NCI-H1417 (cell line): ENCODE measurements at places on chromosomes 3 and 15.

DNA sequence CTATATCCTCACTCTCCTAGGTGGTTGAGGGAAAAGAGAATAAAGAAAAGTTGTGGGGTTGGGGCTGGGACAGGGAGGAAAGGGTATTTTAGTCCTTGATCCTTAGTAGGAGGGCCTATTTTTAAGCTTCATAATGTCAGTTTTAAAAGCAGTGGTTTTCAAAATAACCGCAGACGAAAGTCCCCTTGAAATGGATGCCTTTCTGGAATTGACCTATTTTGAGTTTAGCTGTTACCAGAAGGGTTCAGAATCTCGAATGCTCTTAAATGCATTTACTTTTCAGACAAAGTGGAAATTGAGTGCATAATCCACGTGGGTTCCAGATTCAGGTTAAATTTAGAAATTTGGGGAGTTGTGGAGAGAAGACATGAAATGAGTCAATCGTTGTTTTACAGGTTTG is 16.6 kb downstream of the MAP2K1 start:
- DNase-seq: no peak

- DNase-seq: peak; percentile 3
Observed at GRCh38 chr3:66014056-66014455, 24.7 kb downstream of the MAGI1 start.

DNA sequence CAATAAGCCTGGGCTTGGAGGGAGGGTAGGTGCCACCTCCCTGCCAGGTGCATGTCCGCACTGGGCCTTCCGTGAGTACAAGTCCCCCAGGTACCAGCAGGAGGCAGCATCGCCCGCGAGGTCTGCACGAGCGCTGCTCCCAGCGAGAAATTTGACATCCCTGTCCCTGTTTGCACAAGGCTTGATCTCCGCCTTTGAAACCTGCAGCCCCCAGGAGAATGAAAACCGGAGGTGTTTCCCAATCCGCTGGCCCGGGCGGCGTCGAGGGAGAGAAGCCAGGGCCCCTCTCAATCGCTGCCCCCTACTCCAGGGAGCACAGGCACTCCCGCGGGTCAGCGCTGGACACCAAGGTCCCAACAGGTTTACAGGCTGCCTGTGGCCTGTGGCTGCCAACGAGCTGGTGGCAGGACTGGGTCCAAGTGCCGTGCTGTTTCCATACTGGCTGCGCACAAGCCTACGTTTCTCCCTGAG is 961 bp downstream of the HAPLN3 start:
- DNase-seq: peak; percentile 57

- DNase-seq: no peak
Observed at GRCh38 chr3:169389211-169389924, 274.1 kb downstream of the MECOM start.

DNA sequence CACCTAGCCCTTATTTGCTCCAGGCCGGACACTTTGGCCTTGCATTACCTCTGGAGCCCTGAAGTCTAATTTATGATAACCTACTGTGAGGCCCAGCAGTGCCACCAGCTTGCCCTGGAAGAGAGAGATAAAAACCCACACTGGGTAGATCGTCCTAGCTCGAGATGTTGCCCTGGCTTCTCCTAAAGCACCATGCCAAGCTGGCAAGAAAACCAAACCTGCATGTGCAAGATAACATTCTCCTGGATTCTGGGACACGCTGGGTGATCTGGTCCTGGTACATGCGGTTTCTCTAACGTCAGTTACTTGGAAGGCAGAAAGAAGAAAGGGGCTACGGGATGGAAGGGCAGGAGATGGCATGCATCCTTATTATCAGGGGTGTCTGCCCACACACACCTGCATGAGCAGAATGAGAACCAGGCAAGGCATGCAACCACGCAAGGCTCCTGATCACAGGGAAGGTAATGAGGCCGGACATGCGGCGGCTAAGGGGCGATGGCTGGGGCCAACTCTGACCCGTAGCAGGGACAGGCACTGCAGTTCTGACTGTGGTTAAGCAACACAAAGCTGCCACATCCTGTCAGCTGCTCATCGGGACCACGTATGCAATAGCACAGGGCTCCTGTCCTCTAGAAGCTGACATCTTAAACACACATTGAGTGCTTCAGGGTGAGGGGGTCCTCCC is 73.0 kb downstream of the OXNAD1 start:
- DNase-seq: no peak

DNA sequence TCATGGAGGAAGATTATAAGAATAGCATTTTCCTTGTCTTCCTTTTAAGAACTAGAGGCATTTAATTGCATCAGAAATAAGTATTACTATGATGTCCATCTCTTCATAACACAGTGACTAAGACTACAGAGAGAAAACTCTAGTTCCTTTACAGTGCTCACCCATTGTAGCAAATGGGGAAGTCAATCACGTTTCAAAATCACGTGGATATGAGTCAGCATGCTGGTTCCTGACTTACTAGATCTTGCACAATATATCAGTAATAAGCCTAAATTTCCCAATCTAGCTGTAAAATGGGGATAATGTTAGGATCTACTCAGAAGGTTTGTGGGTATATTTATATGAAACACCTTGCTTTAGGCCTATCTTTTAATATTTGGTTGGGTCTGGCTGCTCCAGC is 254.8 kb upstream of the EOMES start:
- DNase-seq: no peak

- no peak for DNase-seq
Observed at GRCh38 chr3:104347291-104347690, 1019.4 kb upstream of the ALCAM start.
